ENCODE measurements at places on chromosomes 12 and 14.

GRCh38 chr12:25054783-25055144 is 105.9 kb upstream of the BCAT1 start:
- no peak for DNase-seq

DNA sequence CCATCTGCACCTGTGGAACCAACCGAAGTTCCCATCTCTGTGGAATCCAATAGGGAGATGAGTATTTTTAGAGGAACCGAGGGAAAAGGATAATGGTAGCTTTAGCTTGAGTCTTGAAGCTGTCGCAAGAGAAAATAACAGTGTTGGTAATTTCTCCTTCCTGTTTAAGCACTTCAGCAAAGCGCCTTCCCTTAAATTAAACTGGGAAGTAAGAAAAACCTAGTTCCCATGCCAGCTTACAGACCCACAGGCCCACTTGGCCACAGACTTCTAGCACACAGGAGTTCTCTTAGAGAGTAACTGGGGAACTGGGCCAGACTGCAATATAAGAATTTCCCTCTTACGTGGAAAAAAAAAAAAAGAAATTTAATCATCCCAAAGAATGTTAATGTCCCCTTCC is 223.8 kb downstream of the EFCAB11 start:
- no peak for DNase-seq

- DNase-seq = no peak
Observed at GRCh38 chr12:90908465-90908864, 46.5 kb downstream of the CCER1 start.

GRCh38 chr12:65631621-65632111 is 192.6 kb upstream of the HMGA2 start:
- no peak for DNase-seq

- no peak for DNase-seq
Observed at GRCh38 chr12:41509271-41510055, 321.3 kb downstream of the PDZRN4 start.

DNA sequence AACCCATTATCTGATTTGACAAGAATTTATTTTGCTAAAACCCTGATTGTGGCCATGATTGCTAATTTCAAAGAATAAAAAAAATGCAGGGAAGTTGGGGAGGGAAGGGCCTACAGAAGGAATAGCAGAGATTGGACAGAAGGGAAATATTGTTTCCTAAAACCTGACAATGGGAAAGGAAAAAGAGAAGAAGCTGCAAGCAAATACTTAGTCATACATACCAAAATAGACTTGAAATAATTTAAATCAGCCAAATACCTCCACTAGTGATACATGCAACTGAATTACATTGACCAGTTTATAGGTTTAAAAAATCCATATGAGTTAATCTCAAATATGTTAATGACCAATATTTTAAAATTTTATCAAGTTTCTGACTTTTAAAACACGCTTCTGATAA is 75.1 kb downstream of the PELI2 start:
- DNase-seq = no peak

DNA sequence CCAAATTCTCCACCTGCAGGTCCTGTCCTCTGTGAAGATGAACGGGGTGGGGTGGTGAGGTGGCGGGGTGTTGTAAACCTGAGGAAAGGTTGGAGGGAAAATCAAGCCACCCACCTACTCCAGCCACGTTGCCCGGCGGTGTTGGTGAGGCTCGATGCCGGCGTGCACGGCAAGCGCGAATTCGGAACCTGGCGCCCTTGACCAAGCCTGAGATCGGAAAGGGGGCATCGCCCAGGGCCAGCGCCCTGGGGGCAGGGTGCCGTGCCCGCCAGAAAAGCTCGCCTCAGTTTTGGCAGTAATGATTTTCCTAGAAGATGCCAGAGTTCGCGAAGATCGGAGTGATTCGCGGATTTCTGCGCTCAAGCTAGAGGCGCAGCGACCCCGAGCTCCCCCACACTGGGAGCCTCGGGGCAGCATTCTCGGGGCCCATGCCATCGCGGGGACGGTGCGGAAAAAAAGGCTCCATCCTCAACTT is 817 bp downstream of the STXBP6 start:
- no peak for DNase-seq

DNA sequence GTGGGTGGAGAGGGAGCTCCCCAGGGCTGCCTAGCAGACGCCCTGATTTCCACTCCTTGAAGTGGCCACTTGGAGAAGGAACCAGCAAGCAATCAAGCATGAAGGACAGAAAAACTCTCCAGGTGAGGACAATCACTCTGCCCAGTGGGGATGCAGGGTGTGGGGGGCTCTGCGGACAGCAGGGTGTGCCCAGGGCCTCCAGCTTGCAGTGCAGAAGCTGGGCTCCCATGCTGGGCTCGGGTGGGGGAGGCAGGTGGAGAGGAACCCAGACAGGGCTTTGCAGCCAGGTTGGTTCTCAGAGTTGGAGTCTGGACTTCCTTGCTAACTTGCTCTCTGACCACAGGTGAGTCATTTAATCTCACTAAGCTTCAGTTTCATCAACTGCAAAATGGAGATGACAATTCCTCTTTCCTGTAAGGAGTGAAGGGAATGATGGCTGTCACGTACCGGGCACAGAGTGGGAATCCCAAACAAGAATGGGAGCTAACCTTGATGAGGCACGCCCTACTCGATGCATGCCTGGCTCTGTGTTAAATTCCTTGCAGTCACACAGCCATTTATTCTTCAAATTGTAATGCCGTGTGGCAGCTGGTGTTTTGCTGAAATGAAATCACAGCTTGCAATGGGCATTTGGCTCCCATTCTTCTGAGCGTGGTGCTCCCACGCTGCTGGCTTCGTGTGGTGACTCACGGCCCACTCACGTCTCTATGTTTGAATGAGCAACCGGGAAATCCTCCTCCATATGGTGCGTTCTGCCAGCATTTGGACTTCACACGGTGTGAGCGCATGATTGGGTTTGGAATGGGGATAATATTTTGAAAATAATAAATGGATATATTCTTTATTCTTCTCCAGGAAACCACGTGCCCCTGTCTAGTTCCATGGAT is 75.2 kb downstream of the PRIMA1 start:
- DNase-seq = no peak

DNA sequence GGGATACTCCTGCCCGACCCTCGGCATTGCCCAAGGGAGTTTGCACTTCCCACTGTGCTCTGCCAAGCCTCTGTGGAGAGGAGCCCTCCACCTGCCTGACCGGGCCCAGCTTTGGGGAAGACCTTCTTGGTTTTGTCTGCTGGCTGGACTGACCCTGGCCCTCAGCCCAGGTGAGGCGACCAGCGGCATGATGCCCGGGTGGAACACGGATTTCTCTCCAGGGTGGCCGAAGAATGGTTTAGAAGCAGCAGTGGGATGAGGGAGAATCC is 15.6 kb downstream of the ZBTB42 start:
- no peak for DNase-seq

DNA sequence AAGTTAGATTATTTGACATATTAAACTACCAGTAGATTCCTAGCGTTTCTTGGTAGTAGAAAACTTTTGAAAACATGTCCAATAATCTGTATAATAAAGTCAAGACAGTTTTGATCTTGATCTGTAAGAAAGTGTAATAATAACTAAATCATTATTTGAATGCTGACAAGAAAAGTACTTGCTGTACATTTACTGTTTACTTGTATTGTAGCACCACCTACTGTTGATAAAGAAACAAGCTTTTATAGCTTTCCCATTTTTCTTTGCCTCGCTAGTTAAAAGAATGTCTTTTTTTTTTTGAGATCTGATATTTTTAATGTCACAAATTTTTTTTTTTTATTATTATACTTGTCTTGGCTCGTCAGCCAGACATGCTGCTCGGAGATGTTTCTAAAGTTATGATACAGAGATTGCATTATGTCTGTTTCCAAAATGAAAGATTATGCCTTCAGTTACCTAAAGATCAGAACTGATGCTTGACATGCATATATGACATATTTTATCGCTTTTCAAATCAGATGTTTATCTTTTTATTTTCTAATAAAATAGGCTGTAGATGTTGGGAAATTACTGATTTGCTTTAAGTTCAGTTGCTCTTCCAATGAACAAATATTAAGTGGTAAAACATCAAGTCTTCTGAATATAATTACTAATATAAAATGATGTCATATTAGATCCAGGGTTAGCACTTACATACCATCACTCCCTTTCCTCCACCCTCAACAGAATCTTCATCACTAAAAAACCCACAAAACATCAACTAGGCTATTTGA is 140.5 kb downstream of the AKAP6 start:
- DNase-seq = peak; percentile 37

DNA sequence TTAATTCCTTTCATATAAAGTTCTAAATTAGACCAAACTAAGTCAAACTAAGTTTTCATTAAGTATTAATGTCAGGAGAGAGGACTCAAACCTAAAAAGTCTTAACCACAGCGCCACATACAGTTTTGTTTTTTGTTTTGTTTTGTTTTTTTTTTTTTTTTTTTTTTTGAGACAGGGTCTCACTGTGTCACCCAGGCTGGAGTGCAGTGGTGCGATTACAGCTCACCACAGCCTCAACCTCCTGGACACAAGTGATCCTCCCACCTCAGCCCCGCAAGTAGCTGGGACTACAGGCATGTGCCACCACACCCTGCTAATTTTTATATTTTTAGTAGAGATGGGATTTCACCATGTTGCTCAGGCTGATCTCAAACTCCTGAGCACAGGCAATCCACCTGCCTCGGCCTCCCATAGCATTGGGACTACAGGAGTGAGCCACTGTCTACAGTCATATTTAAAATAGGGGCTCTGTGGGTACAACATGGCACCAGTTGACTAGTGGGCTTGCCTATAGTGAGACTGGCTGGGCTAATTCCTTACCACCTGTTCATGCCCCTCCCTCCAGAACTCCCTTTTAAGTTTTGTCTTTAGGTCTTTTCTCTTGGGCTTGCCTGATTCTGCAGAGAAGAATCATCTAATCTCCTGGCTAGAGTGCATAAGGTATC is 110.2 kb downstream of the PPP2R5E start:
- DNase-seq = no peak

DNA sequence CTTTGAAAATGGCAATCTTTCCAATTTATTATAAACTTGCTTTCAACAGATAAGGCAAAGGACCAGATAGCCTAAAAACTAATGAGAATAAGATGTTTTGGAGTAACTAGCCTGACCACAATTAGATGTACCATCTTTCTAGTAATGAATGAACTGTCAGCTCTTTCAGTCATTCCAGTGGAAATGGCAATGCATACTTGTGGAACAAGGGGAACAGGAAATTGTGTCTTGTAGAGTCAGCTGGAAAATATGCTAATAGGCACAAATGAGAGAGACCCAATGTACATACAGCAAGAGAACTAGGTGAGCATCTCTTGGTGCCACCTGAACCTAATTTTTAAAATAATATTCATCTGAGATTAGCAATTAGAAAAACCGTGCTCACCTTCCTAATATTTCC is 76.1 kb upstream of the GPHB5 start:
- DNase-seq = no peak

DNA sequence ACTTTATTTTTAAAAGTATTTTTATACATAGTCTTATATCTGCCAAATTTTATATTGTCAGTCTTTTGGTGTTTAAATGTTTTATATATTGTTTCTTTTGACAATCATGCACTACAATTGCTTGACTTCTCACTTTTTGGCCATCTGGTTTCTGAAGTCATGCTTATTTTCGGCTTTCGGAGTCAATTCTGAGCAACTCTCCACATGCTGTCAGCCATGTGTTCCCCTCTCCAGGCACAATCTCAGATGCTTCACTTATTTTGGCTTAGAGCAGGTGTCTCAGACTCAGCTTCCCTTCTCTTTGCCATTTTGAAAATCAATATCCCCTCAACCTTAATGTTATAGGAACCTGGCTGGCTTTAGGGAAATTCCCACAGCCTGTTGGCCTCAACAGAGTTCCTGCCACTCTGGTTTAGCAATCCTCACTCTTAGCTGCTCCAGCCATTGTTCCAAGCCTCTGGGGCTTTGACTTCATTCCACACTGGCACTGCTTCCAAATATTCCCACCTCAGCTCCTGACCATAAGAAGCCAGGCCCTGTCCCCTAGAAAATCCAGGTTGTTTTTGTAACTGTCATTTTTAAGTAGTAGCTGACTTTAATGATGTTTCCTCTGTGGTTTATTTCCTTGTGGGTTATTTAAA is 125.5 kb upstream of the FAR2 start:
- DNase-seq = no peak

DNA sequence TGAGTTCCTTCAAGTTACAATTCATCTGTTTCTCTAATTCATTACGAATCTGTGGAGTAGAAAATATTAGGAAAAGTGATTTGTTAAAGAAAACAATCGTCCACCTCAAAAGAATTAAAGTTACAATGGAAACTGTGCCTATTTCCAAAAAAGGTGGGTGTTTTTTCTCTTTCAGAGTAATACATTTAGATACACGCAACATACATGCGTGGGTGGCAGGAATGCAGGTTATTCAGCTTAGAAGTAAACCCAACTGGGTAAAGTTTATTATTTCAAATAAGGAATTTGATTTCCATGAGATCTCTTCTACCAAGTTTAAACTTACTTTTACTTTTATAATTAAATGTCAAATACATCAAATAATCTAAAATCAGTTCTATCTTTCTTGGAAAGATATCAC is 52.2 kb downstream of the SSH1 start:
- DNase-seq = no peak

GRCh38 chr14:29654901-29655550 is 272.6 kb downstream of the PRKD1 start:
- DNase-seq = no peak

GRCh38 chr14:75886636-75887348 is 95.0 kb downstream of the TGFB3 start:
- no peak for DNase-seq

GRCh38 chr12:112937741-112938719 is at the start of gene OAS3:
Gene OAS3 (plus strand): TSS chr12:112938474. CDS start chr12:112938531, 57 bp downstream.
- peak; percentile 37 for DNase-seq

- DNase-seq = no peak
Observed at GRCh38 chr14:64671591-64671990, 32.6 kb upstream of the PLEKHG3 start.

DNA sequence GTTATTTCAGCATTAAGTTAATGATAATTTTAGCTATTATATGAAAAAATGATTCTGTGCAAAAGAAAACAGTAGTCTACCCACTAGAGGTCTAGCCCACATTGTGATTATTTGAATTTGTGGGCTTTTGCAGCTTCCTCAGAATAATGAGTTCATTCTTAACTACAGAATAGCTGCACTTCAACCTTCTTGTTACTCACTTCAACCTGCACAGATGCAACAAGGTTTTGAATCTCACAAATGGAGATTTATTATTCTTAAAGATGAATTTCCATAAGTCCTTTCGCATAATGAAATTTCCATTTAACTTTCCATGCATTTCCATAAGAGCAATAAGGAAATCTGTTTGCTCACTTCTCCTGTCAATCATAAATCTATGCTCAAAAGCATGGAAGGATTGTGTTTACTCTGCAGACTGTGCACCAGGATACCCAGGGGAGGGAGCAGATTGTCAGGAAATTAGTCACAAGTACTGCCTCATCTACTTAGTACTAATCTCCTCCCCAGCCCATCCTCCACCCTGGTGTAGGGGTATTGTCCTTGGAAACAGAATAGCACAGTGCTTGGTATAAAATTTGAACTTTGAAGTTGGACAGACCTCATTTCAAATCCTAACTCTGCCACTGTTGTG is 24.1 kb downstream of the PTGER2 start:
- no peak for DNase-seq

GRCh38 chr12:1696800-1697199 is 5.9 kb downstream of the ADIPOR2 start:
- no peak for DNase-seq

GRCh38 chr12:80469681-80470080 is 25.6 kb downstream of the PTPRQ start:
- DNase-seq = no peak

GRCh38 chr14:53010193-53011040 is 59.6 kb upstream of the FERMT2 start:
- DNase-seq = no peak
